ENCODE measurements at places on chromosomes 6 and 20.
A peak's percentile ranks its signal among the peaks of the same experiment; 100 is the strongest.

DNA sequence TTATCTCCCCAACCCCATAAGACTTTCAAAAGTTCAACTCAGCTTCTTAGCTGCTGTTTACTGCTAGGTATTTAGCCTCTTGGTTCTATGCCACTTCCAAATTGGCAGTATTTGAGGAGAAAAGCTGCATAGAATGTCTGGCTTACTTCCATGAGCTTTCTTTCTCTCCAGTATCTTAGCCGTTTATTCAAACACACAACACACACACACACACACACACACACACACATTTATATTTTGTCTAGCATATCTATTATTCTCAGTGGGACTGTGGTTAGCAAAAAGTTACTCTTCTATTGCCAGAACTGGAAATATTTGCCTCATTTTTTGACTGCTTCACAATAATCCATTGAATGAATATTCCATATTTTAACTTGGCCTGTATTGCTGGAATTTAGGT lies 634.2 kb upstream of the IMPG1 start:
- DNase-seq: no peak

GRCh38 chr20:29318871-29319461 lies 1938.5 kb upstream of the DEFB115 start:
- DNase-seq: no peak

DNA sequence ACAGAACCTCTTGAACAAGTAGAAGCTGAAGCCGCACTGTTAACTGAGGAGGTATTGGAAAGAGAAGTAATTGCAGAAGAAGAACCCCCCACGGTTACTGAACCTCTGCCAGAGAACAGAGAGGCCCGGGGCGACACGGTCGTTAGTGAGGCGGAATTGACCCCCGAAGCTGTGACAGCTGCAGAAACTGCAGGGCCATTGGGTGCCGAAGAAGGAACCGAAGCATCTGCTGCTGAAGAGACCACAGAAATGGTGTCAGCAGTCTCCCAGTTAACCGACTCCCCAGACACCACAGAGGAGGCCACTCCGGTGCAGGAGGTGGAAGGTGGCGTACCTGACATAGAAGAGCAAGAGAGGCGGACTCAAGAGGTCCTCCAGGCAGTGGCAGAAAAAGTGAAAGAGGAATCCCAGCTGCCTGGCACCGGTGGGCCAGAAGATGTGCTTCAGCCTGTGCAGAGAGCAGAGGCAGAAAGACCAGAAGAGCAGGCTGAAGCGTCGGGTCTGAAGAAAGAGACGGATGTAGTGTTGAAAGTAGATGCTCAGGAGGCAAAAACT lies 40.1 kb downstream of the ZBTB2 start:
- DNase-seq: no peak

DNA sequence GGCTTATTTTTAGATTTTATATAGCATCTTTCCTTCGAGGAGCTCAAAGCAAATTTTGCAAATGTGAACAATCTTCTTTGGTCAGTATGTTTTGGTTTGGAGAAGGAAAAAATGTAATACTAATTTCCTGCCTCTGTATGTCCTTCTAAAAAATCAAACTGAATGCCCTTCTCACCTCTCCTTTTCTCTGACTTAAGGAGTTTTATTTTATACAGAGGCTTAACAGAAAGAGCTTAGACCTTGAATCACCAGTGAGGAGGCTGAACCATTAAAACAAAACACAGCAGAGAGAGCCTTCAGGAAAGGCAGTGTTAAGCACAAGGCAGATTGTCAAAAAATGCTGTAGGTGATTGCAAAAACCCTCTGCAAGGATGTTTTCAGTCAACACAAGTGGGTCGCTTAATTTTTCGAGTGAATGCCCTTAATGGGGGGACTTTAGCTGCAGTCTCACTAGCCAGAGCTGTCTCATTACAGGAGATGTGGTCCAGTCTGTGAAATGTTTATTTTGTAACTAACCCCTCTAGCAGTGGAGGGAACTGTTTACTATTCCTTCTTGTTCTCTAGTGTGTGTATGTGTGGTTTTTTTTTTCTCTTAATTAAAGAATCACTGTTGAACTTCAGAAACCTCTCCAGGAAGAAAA lies 481.3 kb upstream of the CITED2 start:
- no peak for DNase-seq

- no peak for DNase-seq
These were observed 21.6 kb upstream of the TBC1D7 start for GRCh38 chr6:13349811-13350506.

DNA sequence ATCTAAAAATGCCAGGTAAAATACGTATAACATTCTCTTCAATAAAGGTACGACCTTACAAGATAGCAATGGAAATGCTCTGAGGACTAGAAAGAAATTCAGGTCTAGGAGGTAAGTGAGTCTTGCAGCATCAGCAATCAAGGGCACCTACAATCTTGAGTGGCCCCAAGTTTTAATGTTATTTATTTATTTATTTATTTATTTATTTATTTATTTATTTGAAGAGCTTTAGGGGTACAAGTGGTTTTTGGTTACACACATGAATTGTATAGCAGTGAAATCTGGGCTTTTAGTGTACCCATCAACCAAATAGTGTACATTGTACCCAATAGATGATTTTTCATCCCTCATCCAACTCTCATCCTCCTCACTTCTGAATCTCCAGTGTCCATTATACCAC lies 574.0 kb upstream of the POU3F2 start:
- DNase-seq: no peak

DNA sequence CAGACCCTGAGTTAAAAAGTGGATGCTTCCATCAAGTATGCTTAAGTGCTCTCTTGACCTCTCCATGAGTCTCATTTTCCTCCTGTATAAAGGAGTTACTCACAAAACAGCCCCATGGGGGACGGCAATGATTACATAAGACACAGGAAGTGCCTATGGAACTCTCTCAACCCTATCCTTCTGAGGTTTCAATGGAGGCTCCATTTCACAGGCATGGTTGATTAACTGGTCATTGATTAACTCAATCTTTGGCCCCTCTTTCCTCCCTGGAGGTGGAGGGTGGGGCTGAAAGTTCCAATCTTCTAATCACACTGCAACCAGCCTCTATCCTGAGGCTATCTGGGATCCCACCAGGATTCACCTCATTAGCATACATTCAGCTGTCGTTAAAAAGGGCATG lies 29.3 kb downstream of the CST8 start:
- DNase-seq: no peak

GRCh38 chr20:47189060-47189459 lies 167.4 kb downstream of the ZMYND8 start:
- DNase-seq: no peak

- DNase-seq: no peak
These were observed 619.7 kb downstream of the EPM2A start for GRCh38 chr6:145115638-145116037.

GRCh38 chr6:144722925-144723324 lies 437.8 kb downstream of the UTRN start:
- DNase-seq: no peak

- DNase-seq: no peak
These were observed 75.7 kb downstream of the WDR27 start for GRCh38 chr6:169626169-169626568.

GRCh38 chr6:304833-305370 lies 12.6 kb downstream of the DUSP22 start:
- DNase-seq: no peak

- no peak for DNase-seq
These were observed 176.4 kb downstream of the ARID1B start for GRCh38 chr6:156953479-156954146.

- DNase-seq: no peak
These were observed 56.5 kb upstream of the PKIB start for GRCh38 chr6:122553697-122554096.

GRCh38 chr20:63580796-63581461 lies 6.9 kb upstream of the HELZ2 start:
- peak; percentile 62 for DNase-seq

- peak; percentile 8 for DNase-seq
These were observed 106.5 kb downstream of the ATP9A start for GRCh38 chr20:51661609-51662178.

DNA sequence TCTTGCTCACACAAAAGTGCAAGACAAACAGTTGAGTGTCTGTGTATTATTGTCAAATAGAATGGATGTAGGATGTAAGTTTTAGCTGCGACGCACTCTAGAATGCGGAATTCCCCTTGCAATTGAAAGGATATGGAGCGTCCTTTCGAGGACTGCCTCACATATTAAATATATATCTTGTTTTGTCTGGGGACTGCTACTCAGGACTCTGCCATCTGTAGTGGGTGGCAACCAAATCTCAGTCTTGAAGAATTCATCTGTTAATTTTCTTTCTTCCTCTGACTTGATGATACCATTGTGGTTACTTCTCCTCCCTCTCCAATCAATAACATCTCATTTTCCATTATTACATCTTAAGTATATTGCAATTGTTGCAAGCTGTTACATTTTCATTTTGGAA lies 121.6 kb downstream of the SOX4 start:
- DNase-seq: no peak

DNA sequence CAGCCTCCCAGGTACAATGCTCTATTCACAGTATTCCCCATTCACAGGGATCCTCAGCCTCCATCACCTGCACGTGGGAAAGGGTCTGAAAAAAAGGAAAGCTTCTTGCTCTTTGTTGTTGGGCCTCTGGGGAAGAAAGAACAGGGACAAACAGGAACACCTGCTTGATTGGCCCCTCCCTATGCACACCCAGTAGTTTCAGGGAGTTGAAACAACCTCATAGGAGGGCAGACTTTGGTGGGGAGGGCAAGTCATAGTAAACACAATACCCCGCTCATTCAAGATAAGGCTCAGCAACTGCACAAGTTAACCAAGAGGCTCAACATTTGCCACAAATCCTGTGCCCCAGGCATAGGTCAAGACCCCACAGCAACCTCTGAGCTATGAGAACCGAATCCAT lies 1.7 kb downstream of the GHRH start:
- DNase-seq: no peak

GRCh38 chr20:5001174-5002076 lies at the start of gene SLC23A2:
SLC23A2 (minus strand) TSS chr20:5001510; CDS start chr20:4932562, 68,948 bp downstream.
- peak; percentile 44 for DNase-seq

GRCh38 chr6:16331384-16332174 lies 93.2 kb downstream of the GMPR start:
- DNase-seq: peak; percentile 33

DNA sequence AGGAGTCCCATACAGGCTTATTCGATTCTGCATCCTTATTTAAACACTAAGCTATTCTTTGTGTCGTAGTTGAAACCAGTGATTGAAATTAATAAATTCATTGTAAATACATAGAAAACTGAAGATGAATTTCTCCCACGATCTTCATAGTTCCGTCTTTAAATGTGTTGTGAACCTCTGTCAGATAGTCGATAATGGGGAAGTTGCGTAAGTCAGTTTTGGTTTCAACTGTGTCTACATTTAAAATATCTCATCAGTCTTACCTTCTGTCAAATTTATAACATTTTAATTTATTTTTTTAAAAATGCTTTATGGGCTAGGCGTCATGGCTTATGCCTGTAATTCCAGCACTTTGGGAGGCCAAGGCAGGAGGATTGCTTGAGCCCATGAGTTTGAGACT lies 12.7 kb downstream of the STX11 start:
- no peak for DNase-seq

DNA sequence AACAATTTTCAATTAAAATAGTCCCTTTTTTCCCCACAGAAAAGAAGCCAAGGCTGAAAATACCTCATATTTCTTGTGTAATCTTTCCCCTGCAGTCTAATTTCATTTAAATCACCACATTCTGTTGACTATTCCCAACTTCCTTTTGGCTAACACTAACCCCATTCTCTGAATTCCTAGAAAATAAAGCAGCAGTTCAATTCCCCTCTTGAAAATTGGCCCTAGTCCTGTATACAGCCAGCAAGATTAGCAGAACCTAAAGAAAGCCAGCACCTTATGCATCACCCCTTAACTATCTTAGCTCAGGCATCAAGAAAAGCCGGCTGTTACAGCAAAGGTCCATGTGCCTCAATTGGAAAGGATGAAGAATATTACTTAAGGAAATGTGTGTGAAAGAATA lies 69.7 kb downstream of the MDN1 start:
- no peak for DNase-seq

GRCh38 chr6:44892579-44892978 lies 435.6 kb upstream of the RUNX2 start:
- no peak for DNase-seq

- no peak for DNase-seq
These were observed 80.6 kb upstream of the ARMC2 start for GRCh38 chr6:108767418-108768165.

DNA sequence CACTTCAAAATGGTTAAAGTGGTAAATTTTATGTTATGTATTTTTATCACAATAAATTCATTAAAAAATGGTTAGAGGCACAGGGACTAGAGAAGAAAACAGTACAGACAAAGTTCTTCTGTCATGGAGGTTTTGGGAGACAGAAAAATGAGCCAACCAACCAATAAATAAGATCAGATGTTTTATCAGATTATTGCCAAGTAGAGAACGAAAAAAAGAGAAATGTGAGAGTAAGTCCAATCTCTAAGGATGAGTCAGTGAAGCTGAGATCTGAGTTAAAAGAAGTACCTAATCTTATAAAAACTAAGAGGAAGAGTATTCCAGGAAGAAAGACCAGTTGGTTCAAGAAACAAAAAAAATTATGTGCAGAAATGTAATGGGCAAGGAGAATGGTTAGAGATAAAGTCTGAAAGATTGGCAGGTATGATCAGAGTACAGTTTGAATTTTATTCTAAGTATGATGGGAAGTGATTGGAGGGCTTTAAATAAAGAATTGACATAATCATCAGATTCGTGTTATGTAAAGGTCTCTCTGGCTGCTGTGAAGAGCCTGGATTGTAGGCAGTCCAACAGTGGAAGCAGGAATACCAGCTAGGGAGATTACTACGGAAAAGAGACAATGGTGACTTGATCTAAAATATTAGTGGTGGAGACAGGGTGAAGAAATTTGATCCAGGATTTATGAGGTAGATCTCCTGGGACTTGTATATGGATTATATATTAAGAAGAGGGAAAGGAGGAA lies 79.6 kb downstream of the RCAN2 start:
- no peak for DNase-seq

DNA sequence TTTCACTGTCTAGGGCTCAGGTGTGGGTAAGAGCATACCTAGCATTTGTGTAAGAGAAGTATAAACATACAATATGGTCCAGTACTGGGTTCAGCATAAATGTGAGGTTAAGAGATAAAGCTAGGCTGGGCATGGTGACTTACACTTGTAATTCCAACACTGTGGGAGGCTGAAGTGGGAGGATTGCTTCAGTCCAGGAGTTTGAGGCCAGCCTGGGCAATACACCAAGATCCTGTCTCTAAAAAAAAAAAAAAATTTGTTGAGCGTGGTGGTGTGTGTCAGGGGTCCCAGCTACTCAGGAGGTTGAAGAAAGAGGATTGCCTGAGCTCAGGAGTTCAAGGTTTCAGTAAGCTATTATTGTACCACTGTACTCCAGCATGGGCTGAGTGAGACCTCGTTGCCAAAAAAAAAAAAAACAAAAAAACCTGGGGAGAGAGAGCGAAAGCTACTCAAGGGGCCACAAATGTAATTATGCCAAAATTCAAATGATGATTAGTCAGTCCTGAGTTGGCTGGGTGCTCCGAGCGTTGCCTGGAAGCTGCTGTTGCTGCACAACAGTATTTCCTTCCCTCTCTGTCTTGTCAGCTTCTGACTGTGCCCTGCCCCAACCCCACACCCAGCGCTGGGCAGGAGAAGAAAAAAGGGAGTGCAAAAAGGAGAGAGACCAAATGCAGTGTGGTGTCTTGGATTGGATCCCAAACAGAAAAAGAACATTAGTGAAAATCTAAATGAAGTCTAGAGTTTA lies 24.0 kb downstream of the CMTR1 start:
- no peak for DNase-seq

Measured in activated effector memory CD4-positive, alpha-beta T cell treated with Interleukin-2 at 50 U/mL for 16 hours (primary cell).